ENCODE measurements at places on chromosomes 1 and 21. TPM values are rescaled to one million over a fixed set of nuclear protein-coding genes. Genes with fewer than 3 reads are reported as not detected.

Gene CCDC27
- total RNA-seq, result not detected

Gene PLD5
- total RNA-seq, result 4.4 TPM

Gene OR2L13
- total RNA-seq, result not detected

Gene ACTA1
- not detected for total RNA-seq

Gene LORICRIN
- not detected for total RNA-seq

Gene GABRD
- total RNA-seq, result not detected

Gene MIXL1
- not detected for total RNA-seq

Gene TSTD1
- total RNA-seq, result not detected

Gene SPRR4
- total RNA-seq, result not detected

Gene FYB2
- 8.6 TPM for total RNA-seq

Gene PYHIN1
- not detected for total RNA-seq

Gene CYP4Z1
- 0.41 TPM for total RNA-seq

Gene LRRN2
- 1.3 TPM for total RNA-seq

Gene CAPN9
- not detected for total RNA-seq

Gene IFNLR1
- 1.3 TPM for total RNA-seq

Gene OLFM3
- total RNA-seq, result not detected

Gene S100A14
- total RNA-seq, result not detected

Gene OR2G3
- not detected for total RNA-seq

Gene NR1I3
- not detected for total RNA-seq

Gene DYNLT4
- total RNA-seq, result 4.4 TPM

Gene CREG1
- 72.7 TPM for total RNA-seq

Gene CCDC30
- 1.5 TPM for total RNA-seq
